ENCODE measurements at places on chromosomes 4 and X. TPM values are rescaled to one million over a fixed set of nuclear protein-coding genes. Genes with fewer than 3 reads are reported as not detected.

GRCh38 chr4:37862961-37863360, 27.9 kb upstream of the TBC1D1 start:
- DNase-seq: no peak

- no peak for DNase-seq
Measured at GRCh38 chr4:168841672-168842019, 168.4 kb downstream of the CBR4 start.

Gene GASK1B
- 73.8 TPM for total RNA-seq

DNA sequence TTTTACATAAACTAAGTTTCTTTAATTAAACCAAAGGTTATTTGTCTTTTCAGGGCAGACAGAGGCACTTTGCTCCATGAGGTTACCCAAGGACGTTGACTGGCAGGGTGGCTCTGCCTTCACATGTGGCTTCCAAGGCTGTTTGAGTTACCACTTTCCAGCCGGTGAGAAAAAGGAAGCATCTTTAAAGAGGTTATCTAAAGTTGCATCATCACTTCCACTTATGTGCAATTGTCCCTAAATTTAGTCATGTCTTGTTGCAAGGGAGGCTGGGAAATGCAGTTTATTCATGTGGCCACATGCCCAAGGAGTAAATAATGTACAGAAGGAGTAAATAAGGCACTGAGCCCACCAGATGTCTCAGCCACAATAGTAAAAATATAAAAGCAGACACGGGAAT, 29.0 kb upstream of the RAP1GDS1 start:
- peak; percentile 44 for DNase-seq

Gene WDR17
- 0.64 TPM for total RNA-seq

Gene CASP6
- 22.2 TPM for total RNA-seq

- peak; percentile 93 for DNase-seq
Measured at GRCh38 chr4:118757761-118758251, 72.6 kb downstream of the METTL14 start.

- DNase-seq: peak; percentile 52
Measured at GRCh38 chr4:8171984-8172924, 13.6 kb upstream of the ABLIM2 start.

DNA sequence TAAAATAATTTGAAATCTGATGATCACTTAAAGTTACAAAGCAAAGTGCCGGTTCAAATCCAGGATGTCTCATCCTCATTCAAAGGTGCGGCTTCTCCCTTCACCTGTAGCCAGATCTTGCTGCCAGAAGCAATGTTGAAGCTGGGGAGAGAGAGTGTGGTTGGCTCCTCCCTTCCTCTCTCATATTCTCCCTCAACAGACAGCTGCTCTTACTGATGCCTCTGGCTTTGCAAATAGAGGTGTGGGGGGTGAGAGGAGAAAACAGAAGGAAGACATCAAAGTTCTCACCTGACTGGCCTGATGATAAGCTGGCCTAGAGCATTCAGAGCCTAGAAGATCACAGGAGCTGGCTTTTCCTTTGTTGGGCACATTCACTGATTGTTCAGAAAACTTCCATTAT, 28.3 kb upstream of the BTC start:
- no peak for DNase-seq

DNA sequence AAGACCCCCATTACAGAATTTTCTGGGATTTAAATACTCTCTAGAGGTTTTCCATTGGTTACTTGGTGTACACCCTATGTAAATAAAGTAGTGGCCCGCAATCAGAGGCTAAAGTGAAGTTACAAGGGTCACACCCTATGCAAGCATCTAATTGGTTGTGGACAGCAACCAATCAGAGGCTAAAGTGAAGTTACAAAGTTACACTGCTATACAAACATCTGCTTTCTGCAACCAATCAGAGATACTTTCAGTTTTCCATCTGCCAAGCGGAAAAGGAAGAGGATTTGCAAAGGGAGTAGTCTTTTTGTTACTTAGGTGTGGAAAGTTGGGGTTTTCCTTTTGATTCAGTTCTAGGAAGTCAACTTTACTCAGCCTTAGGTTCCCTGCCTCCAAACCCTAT, 2.0 kb upstream of the ATRX start:
- peak; percentile 59 for DNase-seq

Gene FAM114A1
- total RNA-seq: 471 TPM
